ENCODE measurements at places on chromosomes 2 and 18.

DNA sequence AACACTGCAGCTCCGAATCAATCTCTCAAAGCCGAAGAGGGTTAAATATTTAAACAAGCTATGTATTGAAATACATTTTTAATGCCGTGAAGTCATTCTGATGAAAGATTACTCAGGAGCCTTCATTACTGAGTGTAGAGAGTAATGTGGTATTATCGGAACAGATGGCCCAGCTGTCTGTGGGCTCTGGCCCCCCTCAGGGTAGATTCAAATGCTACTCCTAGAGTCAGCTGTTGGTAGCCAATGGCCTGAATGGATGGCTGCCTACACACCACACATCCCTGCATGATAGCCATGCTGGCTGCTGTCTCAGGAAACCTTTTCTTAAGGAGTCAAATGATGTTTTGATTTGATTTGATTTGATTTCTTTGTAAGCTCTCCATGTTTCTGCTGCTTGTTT is 732.3 kb upstream of the CELF4 start:
- DNase-seq, result no peak

DNA sequence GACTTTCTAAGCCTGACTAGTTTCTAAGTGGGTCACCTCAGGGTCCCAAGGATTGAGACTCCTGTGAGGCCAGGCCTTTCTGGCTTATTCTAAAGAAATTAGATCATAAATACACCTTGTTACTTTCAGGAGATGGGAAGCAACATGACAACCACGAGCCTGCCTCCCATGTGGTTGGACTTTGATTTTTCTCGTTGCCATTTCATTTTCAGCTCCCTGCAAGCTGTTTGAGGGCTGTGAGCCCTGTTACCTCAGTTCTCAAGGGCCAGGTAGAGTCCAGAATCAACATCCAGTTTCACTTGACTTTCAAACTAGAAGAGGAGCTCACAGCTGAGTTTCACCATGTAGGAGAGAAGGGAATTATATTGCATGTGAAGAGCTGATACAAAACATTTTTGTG is 159.8 kb upstream of the BCL2L11 start:
- DNase-seq, result no peak

DNA sequence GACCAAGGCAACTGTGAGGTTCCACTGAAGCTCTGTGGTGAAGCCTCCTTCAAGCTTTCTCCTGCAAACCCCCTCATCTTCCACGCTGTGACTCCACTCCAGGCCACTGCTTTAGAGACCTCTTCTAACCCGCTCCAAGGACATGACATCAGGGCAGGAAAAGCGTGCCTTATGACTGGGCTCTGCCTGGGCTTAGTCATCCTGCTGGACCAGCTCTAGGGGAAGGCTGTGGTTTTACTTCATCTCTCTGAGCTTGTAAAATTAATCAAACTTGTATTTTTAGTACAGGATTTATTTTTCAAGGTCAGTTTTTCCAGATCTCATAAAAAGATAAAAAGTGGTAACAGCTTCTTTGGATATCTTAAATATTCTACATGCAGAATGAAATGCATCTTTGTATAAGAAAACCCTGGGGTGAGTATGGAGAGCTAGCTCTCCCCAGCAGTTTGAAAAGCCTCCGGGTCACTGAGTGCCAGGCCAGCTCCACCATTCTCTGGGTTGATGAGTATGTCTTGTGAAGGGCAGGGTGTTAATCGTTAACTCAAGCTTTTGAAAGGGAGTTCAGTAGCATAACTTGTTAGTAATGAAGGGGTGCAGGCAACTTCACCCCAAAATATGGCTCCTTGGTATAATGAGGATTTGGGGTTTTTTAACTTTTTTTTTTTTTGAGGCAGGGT is 33.1 kb upstream of the YPEL5 start:
- no peak for DNase-seq

DNA sequence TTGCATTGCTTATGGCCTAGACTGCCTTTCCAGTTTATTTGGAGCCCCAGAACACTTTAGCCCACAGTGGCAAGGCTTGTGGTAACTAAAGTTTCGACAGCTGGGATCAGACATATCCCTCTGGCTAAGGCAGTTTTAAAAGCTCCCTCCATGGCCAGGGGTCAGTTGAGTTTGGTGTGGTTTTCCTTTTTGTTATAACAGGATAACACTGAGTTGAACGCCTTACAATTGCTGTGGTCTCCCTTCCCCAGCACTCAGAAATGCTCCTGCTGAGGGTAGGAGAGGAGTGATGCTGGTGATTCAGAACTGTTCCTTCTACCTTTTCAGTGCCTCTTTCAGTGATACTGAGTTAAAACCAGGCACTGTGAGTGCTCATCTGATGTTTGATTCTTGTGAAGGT is 182.6 kb downstream of the GULP1 start:
- no peak for DNase-seq

GRCh38 chr2:66576561-66577320 is 141.8 kb downstream of the MEIS1 start:
- no peak for DNase-seq

DNA sequence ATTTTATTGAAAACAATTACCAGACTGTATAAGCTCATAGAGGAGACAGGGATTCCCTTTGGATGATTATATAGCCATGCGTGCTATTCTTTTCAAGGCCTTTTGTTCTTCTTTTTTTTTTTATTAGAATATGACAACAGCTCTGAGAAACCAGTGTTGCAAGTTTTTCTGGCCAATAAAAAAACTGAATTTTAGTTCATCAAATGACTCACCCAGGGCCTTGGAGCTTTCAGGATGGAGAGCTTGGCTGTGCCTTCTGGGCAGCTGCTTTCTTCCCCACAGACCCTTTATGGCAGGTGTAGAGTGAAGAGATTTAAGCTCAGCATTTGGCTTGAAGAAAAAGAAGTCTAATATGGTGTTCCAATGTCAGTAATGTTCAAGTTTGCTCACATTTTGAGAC is 497.9 kb upstream of the FANCL start:
- DNase-seq, result no peak

- no peak for DNase-seq
Observed at GRCh38 chr2:218448934-218449333, 30.0 kb downstream of the VIL1 start.

DNA sequence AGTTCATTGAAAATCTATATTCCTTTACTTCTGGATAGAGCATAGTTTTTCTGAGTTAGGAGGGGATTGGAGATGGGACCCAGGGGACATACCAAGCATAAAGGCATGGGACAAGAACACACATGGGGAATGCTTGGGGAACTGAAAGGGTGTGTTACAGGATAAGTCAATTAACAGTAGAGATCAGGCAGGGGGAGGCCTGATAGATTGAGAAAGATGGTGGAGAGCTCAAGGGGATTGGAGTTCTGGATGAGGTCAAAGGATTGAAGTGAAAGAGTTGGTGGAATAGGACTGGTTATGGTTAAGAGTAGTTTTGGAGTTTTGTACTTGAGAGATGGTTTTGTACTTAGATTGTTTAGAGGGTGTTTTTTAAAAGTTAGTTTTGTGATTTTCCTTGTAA is 16.1 kb downstream of the ACSL3 start:
- DNase-seq, result no peak

DNA sequence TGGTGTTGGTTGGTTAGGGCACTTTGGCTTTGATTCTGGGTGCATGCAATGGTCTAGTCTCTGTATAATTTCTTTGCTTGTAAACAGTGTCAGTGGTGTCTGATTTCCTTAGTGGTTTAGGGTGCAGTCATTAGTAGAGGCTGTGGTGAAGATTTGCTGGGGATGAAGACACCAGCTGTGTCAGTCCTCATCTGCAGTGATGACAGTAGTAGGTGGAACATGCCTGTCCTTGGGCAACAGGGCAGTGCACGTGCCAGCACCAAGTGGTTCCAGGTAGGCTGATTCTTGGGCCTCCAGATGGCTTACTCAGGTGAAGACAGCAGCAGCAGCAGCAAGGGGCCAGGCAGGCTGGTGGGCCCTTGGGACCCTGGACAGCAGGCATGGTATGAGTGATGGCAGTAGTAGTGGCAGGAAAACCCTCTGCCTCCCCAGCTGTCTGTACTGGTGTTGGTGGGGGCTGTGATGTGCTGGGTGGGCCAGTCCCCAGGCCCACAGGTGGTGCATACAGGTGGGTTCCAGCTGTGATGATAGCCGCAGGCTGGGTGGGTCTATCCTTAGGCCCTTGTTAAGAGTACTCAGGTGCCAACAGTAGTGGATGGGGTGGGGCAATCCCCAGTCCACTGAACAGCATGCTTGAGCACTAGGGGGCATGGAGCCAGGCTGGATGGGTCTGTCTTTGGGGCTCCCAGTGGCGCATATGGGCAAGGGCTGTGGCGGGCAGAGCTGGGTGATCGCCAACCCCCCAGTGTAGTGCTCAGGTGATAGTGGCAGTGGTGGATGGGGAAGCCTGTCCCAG is 140.7 kb upstream of the THUMPD2 start:
- DNase-seq, result peak; percentile 57

DNA sequence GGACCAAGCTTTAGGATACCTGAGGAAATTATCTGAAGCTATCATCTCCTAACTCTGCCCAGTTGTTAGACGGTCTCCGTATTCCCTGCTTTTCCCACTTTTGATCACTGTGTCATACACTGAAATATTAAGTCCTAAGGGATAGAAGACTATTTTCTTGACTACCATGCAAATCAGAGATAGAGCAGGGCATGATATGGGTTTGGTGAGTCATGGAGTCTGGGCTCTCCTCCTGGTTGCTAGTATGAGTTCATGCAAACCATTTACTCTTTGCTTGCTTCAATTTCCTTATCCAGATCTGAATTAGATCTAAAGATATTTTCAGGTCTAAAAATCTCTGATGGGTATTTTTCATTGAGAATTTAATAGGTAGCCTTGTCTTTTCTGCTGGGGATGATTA is 55.0 kb downstream of the EHBP1 start:
- DNase-seq, result no peak

GRCh38 chr18:55343396-55344073 is 244.5 kb downstream of the TCF4 start:
- DNase-seq, result no peak

DNA sequence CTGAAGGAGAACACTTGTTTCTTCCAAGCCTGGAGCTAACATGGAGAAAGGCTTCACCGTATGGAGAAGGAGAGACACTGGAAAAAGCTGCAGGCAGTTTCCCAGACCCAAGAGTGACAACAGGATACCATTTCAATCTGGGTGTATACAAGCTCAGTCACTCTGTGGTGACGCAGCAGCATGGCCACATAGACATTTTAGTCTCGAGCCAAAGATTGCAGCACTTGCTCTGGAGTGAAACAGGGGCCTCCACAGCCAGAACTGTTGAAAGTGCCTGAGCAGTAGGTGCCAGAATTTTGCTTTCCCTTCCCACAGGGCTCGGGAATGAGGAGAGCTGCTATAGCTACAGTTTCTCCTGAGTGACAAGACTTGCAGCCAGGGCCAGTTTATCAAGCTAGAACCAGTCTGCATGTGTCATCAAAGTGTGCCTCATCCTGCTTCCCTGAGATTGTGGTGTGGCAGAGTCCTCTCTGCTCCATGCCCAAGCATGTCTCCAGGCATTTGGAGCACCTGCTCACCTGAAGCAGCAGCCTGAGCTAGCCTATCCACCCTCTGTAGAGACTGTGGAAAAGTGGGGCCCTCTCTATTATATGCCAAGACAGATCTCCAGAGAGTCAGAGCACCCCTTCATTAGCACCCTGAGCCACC is 234.6 kb upstream of the CDH19 start:
- no peak for DNase-seq

DNA sequence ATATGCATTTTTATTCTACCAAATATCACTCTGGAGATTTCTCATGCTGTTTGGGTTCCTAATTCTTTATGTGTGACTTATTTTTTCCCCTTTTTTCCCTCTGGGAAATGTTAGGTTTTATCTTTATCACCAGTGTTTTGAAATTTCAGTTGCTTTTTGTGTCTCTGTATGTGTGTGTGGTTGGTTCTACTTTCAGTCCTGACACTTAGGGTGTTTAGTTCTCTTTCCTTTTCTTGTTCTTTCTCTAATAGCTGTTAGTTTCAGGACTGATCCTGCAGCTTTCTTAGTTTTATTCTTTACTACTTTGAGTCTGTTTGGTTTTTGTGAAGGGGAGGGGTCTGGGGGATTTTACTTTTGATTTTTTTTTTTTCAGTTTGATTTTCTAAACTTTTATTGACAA is 23.1 kb downstream of the PPM1B start:
- no peak for DNase-seq

GRCh38 chr2:128108166-128108565 is 17.2 kb downstream of the UGGT1 start:
- no peak for DNase-seq

- no peak for DNase-seq
Observed at GRCh38 chr2:208222351-208222750, 32.5 kb downstream of the IDH1 start.

DNA sequence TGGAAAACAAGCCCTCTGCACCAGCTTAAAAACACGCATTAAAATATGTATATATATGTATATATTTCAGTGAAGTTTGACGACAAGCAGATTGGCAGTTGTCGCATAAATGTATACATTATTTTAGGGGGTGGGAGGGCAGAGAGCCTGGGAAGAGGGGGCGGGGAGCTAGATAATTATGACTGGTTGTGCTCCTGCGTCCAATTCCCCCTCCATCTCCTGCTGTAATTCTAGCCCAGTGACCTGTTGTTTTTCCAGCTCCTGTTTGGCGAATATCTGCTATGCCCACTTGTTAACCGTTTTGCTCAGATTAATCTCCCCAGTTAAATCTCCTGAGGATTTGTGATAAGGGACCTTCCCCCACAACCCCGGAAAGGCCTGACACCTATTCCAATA is 656 bp downstream of the UNC80 start:
- DNase-seq, result no peak

- DNase-seq, result no peak
Observed at GRCh38 chr2:25234738-25235137, 66.4 kb upstream of the POMC start.

- DNase-seq, result no peak
Observed at GRCh38 chr2:158835431-158835830, 40.3 kb downstream of the DAPL1 start.

DNA sequence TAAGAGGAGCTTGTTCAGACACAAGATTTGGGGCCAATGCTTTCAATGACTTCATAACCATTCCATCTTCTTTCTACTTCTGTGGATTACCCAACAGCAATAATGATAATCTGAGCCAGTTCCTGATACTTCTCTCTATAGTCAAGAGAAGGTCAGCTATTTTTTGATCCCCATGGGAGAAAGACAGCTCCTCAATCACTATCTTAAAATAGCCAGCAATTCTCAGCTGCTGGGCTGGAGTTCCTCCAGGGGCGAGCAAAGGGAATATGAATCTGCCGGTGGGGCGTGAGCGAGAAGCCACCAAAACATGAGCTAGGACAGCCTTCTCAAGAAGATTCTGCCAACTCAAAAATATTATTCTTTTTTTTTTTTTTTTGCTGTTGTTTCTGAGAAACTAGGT is at the start of gene TMEM182:
TSS of gene TMEM182 (plus strand) at position 269 of the 400 bp plus-strand sequence. CDS start 187 bp downstream, outside the sequence.
- DNase-seq, result no peak

Data from T-helper 2 cell treated with Interferon-gamma antibody and Interleukin-4, amounts not matched to agents 5 μg/mL and 100 μg/mL, for 36 hours (primary cell).